ENCODE measurements at places on chromosomes 16 and 17. TPM values are rescaled to one million over a fixed set of nuclear protein-coding genes. Genes with fewer than 3 reads are reported as not detected.
A peak's percentile ranks its signal among the peaks of the same experiment; 100 is the strongest.

IFI35 gene
- total RNA-seq, result 18.8 TPM

DNA sequence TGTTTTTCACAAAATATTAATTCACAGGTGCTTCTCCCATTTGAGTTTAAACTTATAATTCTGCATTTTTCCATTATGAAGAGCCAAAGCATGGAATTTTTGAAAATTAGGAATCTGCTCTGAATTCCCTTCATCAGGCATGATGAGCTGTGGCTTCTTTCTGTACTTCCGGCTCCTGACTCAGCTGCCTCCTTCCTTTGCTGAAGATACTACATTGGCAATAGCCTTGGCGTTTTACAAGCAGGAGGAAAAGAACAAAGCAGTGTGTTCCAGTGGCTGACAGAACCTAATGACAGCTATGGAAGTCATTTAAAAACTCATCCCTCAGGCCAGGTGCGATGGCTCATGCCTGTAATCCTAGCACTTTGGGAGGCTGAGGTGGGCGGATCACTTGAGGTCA lies 18.4 kb upstream of the USP36 start:
- no peak for DNase-seq

GRCh38 chr16:49474741-49475140 lies 101.1 kb downstream of the C16orf78 start:
- DNase-seq, result no peak

DNA sequence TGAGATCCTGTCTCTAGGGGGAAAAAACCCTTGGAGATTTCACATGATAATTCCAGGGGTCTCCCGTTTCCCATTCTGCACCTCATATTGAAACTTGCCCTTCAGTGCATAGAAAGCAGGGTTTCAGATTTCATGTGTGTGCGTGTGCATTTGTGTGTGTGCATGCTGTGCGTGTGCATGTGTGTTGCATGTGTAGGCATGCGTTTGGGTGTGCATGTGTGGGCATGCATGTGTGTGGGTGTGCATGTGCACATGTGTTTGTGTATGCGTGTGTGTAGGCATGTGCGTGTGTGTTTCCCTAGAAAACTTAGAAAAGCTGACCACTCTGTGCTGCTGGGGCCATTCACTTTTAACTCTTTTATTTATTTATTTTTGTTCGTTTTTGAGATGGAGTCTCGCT lies 40.0 kb downstream of the IL21R start:
- no peak for DNase-seq

CCR7 gene
- 1.8 TPM for total RNA-seq

TMEM238L gene
- total RNA-seq, result not detected

GRCh38 chr17:81136366-81136765 lies 28.9 kb upstream of the PVALEF start:
- no peak for DNase-seq

GRCh38 chr16:79169239-79169638 lies 431.3 kb downstream of the MAF start:
- peak; percentile 39 for DNase-seq
